ENCODE measurements at places on chromosomes 2 and 18. TPM values are rescaled to one million over a fixed set of nuclear protein-coding genes. Genes with fewer than 3 reads are reported as not detected.

DNA sequence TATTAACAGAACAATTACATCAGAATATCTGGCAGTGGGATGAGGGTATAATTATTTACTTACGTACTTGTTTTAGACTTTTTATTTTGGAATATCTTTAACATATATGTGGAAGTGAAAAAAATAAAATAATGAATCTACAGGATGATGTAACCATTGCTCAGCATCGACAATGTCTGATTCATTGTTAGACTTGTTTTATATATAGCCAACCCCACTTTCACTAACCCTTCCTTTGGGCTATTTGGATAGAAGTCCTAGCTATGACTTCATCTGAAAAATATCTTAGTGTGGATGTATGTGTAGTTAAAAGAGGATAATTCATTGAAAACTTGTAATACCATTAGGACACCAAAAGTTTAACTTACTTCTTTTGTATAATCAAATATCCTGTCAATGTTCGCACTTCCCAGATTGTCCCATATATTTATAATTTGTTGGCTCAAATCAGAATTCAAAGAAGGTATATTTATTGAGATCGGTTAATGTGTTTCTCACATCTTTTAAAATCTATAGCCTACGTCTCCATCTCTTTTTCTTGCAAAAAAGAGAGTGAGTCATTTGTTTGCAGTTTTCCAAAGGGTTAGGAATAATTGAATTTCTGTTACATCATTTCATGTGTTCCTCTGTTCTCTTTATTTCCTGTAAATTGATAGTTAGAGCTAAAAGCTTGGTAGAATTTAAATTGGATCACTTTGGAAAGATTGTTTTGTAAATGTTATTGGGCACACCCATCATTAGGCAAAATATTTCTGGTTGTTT is 506.1 kb upstream of the FAM98A start:
- no peak overlapping the region for H3K4me3 ChIP-seq
- H3K36me3 ChIP-seq: no peaks in the 10 kb centered on the region
- DNase-seq: no peak
- no peaks in the 10 kb centered on the region for H3K27me3 ChIP-seq
- H3K4me1 ChIP-seq: no peaks in the 10 kb centered on the region

LTBP1 gene
- 18.5 TPM for total RNA-seq

WDSUB1 gene
- total RNA-seq: 12.1 TPM

DNA sequence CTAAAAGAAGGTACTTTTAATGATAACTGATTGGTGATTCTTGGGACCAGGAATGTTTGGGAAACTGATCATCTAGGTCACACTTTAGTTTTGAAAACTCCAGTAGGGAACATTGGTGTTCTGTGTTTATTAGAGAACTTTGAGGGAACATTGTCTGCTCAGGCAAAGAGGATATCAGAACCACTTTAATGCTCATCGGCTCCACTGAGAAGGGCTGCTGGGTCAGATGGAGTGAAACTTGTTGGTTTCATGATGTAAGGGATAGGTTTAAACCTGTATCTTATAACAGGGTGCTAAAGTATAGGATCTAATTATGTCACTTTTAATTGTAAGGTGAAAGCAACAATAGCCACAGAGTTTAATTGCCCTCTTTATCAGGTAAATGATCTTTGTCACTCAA is 14.2 kb upstream of the POLI start:
- no peaks in the 10 kb centered on the region for H3K27me3 ChIP-seq
- H3K4me1 ChIP-seq: peaks cover 16% of the 10 kb centered on the region
- H3K4me3 ChIP-seq: no peak overlapping the region

CELF4 gene
- 0.74 TPM for total RNA-seq

GRCh38 chr18:76232779-76233178 is 262.3 kb downstream of the ZNF516 start:
- no peaks in the 10 kb centered on the region for H3K27me3 ChIP-seq
- no peaks in the 10 kb centered on the region for H3K4me1 ChIP-seq
- no peaks in the 10 kb centered on the region for H3K36me3 ChIP-seq
- H3K4me3 ChIP-seq: no peak overlapping the region

DNA sequence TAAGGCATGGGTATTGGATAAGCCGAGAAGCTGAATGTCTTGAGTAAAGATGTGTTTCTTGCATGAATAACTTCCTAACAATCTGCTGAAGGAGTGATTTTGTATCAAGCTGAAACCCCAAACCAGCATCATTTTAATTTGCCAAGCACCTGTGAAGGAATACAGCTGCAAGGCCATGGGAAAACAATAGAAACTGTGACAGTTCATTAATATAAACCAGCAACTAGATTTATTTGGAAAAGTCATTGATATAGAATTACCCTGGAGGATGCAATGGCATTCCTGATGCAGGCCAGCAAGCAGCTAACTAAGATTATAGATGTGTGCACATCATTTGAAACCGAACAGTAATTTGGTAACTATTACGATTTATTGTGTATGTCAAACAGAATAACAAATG is 155.7 kb upstream of the TCF4 start:
- no peak for DNase-seq
- H3K27ac ChIP-seq: no peak overlapping the region
- H3K4me1 ChIP-seq: no peaks in the 10 kb centered on the region
- H3K27me3 ChIP-seq: no peaks in the 10 kb centered on the region

- no peak overlapping the region for H3K4me3 ChIP-seq
- H3K4me1 ChIP-seq: no peaks in the 10 kb centered on the region
- no peak overlapping the region for H3K27ac ChIP-seq
- H3K27me3 ChIP-seq: no peaks in the 10 kb centered on the region
- H3K36me3 ChIP-seq: no peaks in the 10 kb centered on the region
These were observed 306.2 kb downstream of the ALK start for GRCh38 chr2:29615183-29615582.

DNA sequence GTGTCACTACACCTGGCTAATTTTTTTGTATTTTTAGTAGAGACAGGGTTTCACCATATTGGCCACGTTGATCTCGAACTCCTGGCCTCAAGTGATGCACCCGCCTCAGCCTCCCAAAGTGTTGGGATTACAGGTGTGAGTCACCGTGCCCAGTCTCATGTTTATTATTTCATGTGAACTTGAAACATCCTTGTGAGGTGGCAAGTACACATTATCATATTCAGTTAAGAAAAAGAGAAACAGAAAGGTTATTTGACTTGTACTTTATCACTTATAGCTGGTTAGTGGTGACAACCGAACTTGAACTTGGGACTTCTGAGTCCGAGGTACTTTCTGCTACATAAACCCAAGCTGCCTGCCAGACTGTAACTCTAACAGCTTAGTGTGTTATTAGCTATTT is 24.4 kb downstream of the ABHD3 start:
- H3K4me1 ChIP-seq: peaks cover 33% of the 10 kb centered on the region
- DNase-seq: no peak
- H3K4me3 ChIP-seq: no peak overlapping the region
- H3K36me3 ChIP-seq: no peaks in the 10 kb centered on the region
- H3K27me3 ChIP-seq: no peaks in the 10 kb centered on the region

CRYGD gene
- not detected for total RNA-seq

DNA sequence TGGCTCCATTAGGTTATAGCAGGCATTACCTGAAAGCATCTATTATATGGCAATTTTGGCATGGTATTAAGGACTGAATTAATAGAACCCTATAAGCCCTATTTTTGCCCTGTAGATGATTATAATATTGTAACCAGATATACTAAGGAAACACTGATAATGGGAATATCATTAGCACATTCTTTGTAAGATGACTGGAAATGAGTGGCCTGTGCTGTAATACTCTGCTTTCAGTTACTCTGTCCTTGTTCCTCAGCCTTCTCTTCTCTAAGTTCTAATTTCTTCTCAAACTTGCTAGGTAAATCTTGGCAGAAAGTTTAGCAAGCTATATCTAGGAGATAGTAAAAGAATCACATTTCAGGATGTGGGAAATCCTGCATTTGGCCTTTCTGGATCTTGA is 74.0 kb upstream of the ITPRID2 start:
- H3K27ac ChIP-seq: no peak overlapping the region
- H3K27me3 ChIP-seq: no peaks in the 10 kb centered on the region
- no peak overlapping the region for H3K4me3 ChIP-seq
- no peak for DNase-seq

RIT2 gene
- not detected for total RNA-seq

FBXO48 gene
- 2.6 TPM for total RNA-seq

DNA sequence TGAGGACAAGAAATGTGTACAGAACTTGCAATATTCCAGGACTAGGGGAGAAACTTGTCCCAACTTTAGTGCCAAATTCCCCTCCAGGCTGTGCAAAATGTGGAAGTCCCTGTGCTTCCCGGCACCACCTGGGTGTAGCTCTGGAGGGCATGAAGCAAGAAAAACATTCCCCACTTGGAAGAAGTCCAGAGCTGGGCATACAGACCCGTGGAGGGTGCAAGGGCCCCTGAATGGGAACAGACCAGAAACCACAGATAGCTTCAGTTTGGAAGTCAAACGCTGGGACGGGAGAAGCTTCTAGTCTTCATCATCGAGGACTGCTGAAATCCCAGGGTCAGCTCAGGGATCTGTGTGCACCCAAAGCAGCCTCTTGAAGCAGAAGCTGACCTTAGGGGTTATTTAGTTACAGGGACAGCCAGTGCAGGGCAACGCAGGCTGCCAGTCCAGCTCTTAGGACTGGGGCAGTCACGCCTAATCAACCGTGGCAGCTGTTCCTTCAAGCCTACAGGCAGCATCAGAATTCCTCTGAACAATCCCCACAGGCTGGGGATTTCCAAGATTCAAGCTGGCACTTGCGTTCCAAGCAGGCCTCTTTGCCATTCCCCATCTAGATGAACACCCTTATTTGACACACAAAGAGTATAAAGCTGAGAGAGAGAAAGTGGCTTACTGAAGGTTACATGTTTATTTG is 269.4 kb downstream of the LOXHD1 start:
- no peaks in the 10 kb centered on the region for H3K36me3 ChIP-seq
- H3K4me1 ChIP-seq: peaks cover 26% of the 10 kb centered on the region
- H3K27ac ChIP-seq: peak overlapping the region; percentile 14
- DNase-seq: no peak
- H3K4me3 ChIP-seq: no peak overlapping the region

DNA sequence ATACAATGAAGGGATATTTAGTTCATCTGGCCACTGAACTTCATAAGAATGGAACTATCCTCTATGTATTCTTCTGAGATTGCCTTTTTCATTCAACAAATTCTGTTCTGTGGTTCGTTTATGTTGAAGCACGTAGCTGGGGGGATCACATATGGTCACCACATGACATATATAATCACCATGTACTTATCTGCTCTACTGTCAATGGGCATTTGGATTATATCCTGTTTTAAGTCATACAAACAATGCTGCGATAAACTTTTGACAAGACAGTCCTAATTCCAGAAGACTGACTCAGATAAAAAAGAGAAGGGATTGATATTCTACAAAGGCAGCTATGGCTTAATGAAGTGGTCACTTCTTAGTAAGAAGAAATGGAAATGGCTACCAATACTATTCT is 116.0 kb upstream of the CCDC195 start:
- DNase-seq: no peak
- no peak overlapping the region for H3K4me3 ChIP-seq
- peaks cover under 1% of the 10 kb centered on the region for H3K4me1 ChIP-seq
- no peak overlapping the region for H3K27ac ChIP-seq
- H3K27me3 ChIP-seq: no peaks in the 10 kb centered on the region

GRCh38 chr18:54899500-54899899 is 59.8 kb downstream of the CCDC68 start:
- no peaks in the 10 kb centered on the region for H3K36me3 ChIP-seq
- H3K27ac ChIP-seq: no peak overlapping the region
- DNase-seq: no peak
- H3K27me3 ChIP-seq: no peaks in the 10 kb centered on the region

DNA sequence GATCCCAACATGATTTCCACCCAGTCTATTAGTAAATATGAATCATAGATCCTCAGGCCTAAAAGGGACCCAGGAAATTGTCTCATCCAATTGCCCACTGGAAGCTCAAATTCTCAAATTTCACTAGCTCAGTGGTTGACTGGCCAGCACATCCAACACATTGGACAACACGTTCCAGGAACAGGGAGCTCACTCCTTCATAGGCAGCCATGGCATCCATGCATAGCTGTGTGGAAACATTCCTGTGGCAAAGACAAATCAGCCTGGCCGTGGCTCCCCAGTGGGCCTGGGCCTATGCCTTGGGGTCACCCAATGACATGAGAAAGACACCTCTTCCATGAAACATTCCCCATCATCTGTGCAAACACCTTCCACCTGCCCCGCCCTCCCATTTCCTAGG is 261.1 kb downstream of the ANAPC1 start:
- no peak for DNase-seq
- peak overlapping the region; percentile 82 for H3K27ac ChIP-seq
- H3K4me1 ChIP-seq: peaks cover 13% of the 10 kb centered on the region
- H3K4me3 ChIP-seq: no peak overlapping the region

DNA sequence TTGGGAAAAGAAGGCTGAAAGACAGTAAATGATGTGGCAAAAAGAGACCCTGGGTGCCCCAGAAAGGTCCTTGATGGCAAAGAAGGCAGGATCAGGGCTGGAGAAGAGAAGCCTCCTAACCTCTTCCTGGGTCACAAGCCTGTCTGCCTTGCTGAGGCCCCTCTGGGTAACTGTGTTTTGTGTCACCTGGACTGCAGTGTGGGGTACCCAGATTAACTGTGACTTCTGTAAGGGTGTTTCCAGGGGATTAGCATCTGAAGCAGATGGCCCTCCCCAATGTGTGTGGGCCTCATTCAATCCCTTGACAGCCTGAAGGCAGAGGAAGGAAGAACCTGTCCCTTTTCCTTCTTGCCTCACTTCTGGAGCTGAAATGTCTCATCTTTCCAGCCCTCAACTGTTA is 35.6 kb upstream of the APCDD1 start:
- peaks cover 4% of the 10 kb centered on the region for H3K27me3 ChIP-seq
- H3K27ac ChIP-seq: no peak overlapping the region
- DNase-seq: no peak
- no peak overlapping the region for H3K4me3 ChIP-seq
- no peaks in the 10 kb centered on the region for H3K4me1 ChIP-seq
- no peaks in the 10 kb centered on the region for H3K36me3 ChIP-seq

- H3K36me3 ChIP-seq: no peaks in the 10 kb centered on the region
- H3K4me1 ChIP-seq: no peaks in the 10 kb centered on the region
- H3K27ac ChIP-seq: no peak overlapping the region
- no peaks in the 10 kb centered on the region for H3K27me3 ChIP-seq
- no peak overlapping the region for H3K4me3 ChIP-seq
- no peak for DNase-seq
These were observed 7.6 kb downstream of the MAB21L4 start for GRCh38 chr2:240888130-240888889.

- peak; percentile 65 for DNase-seq
- H3K27me3 ChIP-seq: no peaks in the 10 kb centered on the region
- H3K4me3 ChIP-seq: no peak overlapping the region
- H3K27ac ChIP-seq: no peak overlapping the region
These were observed 71.8 kb upstream of the HS6ST1 start for GRCh38 chr2:128390256-128390990.

DNA sequence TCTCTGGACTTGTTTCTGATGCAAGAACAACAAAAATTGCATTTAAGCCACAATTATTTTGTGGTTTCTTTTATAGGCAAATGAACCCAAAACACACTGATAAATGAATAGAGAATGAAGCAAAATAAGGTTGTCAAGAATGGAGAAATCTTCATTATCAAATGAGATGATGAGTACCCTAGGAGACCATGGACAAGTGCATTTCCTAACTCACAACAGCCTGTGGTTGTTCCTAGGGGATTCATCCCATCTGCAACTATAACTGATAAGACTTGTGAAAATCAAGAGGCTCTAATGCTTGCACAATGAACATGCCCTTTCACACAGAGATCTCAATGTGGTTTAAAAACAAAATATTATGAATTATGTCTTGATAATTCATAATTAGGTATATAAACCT is 159.9 kb downstream of the PDE1A start:
- H3K27me3 ChIP-seq: no peaks in the 10 kb centered on the region
- H3K36me3 ChIP-seq: no peaks in the 10 kb centered on the region
- no peaks in the 10 kb centered on the region for H3K4me1 ChIP-seq
- no peak overlapping the region for H3K4me3 ChIP-seq
- no peak overlapping the region for H3K27ac ChIP-seq
- no peak for DNase-seq
